Activated naive CD8-positive, alpha-beta T cell treated with anti-CD3 and anti-CD28 coated beads, Interleukin-2, amount 10 ng/mL, durations not matched to agents 7 days and 5 days (primary cell): ENCODE measurements at places on chromosomes 2 and 18. TPM values are rescaled to one million over a fixed set of nuclear protein-coding genes. Genes with fewer than 3 reads are reported as not detected.

- no peaks in the 10 kb centered on the region for H3K27me3 ChIP-seq
- peaks cover 41% of the 10 kb centered on the region for H3K4me1 ChIP-seq
- H3K4me3 ChIP-seq: peak overlapping the region; percentile 94
- H3K27ac ChIP-seq: peak overlapping the region; percentile 93
Measured at GRCh38 chr2:95121093-95121406, 558 bp downstream of the MRPS5 start.

DNA sequence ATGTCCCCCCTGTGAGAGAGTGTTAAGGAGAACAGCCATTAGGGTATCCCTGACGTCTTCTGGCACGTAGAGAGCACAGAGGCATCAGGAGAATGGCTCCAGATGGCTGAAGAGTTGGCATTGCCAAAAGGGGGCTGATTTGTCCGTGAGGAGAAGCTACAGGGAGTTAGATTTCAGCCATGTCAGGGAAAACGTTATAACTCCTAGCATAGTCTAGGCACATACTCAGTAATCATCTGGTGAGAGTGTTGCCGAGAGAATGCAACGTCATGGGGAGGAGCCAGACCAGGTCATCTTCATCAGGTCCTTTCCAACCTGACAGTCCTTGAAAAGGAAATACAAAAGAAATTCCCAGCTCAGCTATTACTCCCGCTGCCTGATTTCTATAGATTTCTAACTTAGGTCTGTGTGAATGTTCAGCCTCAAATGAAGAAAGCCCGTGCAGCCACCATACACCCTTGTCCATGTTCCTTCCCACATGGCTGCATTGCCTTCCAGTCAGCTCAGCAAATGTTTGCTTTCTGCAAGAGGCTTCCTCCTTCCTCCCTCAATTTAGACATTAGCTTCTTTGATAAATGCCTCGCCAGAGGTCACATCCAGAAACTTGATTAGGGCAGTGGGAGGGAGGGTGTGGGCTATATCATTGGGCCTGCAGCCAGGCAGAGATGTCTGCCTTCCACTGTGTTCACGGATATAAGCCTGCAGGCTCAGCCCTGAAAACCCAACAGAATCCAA, 93.0 kb downstream of the STPG4 start:
- H3K27ac ChIP-seq: no peak overlapping the region
- H3K4me1 ChIP-seq: peaks cover 8% of the 10 kb centered on the region
- H3K27me3 ChIP-seq: no peaks in the 10 kb centered on the region
- H3K4me3 ChIP-seq: no peak overlapping the region
- H3K36me3 ChIP-seq: peaks cover 3% of the 10 kb centered on the region

MAP3K19 gene
- total RNA-seq: not detected

- H3K4me3 ChIP-seq: peak overlapping the region; percentile 74
- peaks cover 10% of the 10 kb centered on the region for H3K4me1 ChIP-seq
- peaks cover 19% of the 10 kb centered on the region for H3K27me3 ChIP-seq
- DNase-seq: peak; percentile 47
- H3K27ac ChIP-seq: no peak overlapping the region
Measured at GRCh38 chr18:70464343-70465114, 175.7 kb downstream of the SOCS6 start.

DNA sequence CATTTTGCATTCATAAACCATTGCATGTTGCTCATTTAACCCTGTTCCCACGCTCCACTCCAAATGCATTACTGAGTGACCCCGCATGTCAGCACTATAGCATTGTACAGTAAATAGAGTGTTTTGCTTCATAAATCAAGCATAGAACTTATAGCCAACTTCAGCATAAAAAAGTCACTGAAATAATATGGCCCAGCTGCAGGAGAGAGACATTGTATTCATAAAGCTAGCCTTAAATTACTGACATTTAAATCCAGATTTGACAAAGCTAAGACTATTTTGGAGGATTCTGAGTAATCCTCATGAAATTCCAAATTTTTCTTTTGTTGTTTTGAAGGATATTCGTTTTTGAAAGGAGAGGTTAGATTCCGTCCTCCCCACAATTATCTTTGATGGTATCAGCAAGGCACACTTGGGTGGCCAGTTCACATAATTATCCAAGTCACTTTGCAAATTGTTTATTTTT, 320.9 kb upstream of the TCF4 start:
- no peak for DNase-seq
- H3K4me1 ChIP-seq: no peaks in the 10 kb centered on the region
- no peak overlapping the region for H3K27ac ChIP-seq
- no peaks in the 10 kb centered on the region for H3K36me3 ChIP-seq
- H3K27me3 ChIP-seq: no peaks in the 10 kb centered on the region
- H3K4me3 ChIP-seq: no peak overlapping the region

DNA sequence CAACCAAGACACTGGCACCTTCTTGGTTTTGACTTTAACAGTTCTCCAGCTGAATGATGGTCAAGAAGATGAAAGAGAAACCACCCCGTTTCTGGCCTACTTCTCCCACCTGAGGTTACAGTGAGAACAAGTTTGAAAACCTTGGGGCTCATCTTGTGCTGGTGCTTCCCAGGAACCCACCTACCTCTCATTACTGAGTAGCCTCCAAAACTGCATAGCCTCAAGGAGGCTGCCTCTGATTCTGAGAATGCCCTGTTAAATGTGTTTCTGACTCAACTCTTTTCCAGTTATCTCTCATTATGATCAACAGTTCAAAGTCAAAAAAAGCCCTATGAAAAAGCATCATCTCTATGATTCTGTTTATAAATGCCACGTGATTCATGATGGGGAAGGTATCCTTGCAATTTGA, 121.9 kb downstream of the CACNB4 start:
- no peaks in the 10 kb centered on the region for H3K36me3 ChIP-seq
- H3K4me1 ChIP-seq: peaks cover 4% of the 10 kb centered on the region
- H3K27me3 ChIP-seq: peaks cover 8% of the 10 kb centered on the region
- H3K4me3 ChIP-seq: no peak overlapping the region
- no peak for DNase-seq

CPLX4 gene
- not detected for total RNA-seq

- peaks cover 9% of the 10 kb centered on the region for H3K4me1 ChIP-seq
- no peak overlapping the region for H3K4me3 ChIP-seq
- no peak overlapping the region for H3K27ac ChIP-seq
- H3K36me3 ChIP-seq: no peaks in the 10 kb centered on the region
- peaks cover 3% of the 10 kb centered on the region for H3K27me3 ChIP-seq
Measured at GRCh38 chr2:71547616-71548285, 94.4 kb downstream of the DYSF start.

- DNase-seq: no peak
- H3K27ac ChIP-seq: no peak overlapping the region
Measured at GRCh38 chr2:206814498-206814897, 49.1 kb downstream of the FASTKD2 start.

DNA sequence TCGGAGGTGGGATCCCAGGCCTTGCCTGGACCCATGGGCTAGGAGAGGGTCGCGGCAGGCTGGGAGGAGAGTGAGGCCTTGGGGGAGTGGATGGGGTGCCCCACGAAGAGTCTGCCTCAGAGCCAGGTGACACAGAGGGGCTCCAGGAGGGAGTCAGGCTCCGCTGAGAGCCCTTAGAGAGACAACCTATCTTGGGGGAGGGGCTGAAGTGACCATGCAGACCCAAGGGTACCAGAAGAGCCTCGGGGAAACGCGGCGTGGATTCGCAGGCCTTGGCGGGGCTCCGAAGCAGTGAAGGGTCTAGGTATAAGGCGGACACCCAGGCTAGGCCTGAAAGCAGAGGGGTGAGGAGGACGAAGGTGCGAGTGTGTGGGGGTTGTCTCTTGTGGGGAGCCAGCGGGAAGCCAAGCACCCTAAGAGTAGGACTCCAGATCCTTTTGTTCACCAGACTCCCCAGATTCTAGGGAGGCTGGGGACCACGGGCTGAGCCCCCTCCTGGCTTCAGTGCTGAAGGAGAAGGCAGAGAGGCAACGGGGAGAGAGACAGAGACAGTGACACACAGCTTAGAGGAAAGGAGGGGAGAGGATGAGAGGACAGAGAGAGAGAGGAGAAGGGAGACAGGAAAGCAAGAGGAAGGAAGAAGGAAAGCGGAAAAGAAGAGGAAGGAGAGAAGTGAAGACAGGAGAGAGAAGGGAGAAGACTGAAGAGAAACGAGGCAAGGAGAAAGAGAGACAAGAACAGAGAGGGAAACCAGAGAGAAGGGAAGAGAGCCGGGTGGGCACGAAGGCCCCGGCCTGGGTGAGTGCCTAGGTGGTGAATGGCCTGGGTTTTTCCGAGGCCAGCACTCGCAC, 1.1 kb upstream of the HOXD11 start:
- no peak for DNase-seq
- H3K27ac ChIP-seq: peak overlapping the region; percentile 77
- H3K4me1 ChIP-seq: peaks cover 9% of the 10 kb centered on the region
- H3K36me3 ChIP-seq: peaks cover 2% of the 10 kb centered on the region

DNA sequence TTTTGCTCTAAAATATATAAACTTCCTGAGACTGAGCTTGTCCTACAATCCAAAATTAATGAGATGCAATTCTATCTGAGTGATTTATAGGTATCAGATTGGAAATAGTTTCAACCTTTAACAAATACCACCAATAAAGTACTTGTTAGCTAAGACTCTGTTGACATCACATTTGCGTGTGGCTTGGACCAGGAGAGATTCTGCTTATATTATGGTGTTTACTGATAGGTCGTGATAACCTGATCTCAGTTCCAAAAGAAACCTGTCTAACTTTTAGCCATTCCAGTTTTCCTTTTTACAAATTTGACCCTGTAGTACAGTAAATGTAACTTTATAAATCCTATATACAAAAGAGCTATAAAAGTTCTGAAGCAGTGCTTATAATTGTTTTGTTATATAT, 78.4 kb upstream of the ABCA12 start:
- H3K27me3 ChIP-seq: peaks cover 2% of the 10 kb centered on the region
- no peak for DNase-seq
- H3K4me1 ChIP-seq: no peaks in the 10 kb centered on the region
- no peaks in the 10 kb centered on the region for H3K36me3 ChIP-seq
- no peak overlapping the region for H3K4me3 ChIP-seq
- H3K27ac ChIP-seq: no peak overlapping the region

FOXI3 gene
- total RNA-seq: not detected

GRCh38 chr2:121666042-121666441, 16.8 kb upstream of the CLASP1 start:
- DNase-seq: no peak
- no peak overlapping the region for H3K27ac ChIP-seq
- H3K4me3 ChIP-seq: no peak overlapping the region
- H3K36me3 ChIP-seq: peaks cover 25% of the 10 kb centered on the region
- no peaks in the 10 kb centered on the region for H3K4me1 ChIP-seq

DNA sequence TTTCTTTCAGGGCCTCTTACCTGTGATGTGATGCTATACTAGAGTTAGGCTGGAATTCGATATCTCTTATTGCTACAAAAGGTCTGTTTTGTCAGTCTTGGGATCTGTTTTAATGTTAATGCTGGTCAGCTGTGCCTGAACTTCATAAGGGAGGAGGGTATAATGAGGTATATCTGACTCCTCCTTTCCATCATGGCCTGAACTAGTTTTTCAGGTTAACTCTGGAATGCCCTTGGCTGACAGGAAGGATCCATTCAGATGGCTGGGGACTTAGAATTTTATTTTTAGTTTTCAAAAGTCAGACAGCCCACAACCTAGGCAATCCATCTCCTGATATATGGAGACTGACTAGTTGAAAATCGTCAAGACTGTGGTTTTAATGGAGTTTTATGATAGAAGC, 35.9 kb upstream of the TBC1D8 start:
- H3K27ac ChIP-seq: no peak overlapping the region
- no peak for DNase-seq
- no peaks in the 10 kb centered on the region for H3K4me1 ChIP-seq
- H3K27me3 ChIP-seq: no peaks in the 10 kb centered on the region
- no peaks in the 10 kb centered on the region for H3K36me3 ChIP-seq

DNA sequence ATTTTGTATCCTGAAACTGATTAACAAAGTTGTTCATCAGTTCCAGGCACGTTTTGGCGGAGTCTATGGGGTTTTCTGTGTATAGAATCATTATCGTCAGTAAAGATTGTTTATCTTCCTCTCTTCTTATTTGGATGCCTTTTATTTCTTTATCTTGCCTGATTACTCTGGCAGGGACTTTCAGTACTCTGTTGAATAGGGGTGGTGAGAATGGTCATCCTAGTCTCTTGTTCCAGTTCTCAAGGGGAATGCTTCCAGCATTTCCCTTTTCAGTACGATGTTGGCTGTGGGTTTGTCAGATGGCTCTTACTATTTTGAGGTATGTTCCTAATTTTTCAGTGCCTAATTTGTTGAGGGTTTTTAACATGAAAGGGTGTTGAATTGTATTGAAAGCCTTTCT, 14.0 kb upstream of the SPDYA start:
- H3K4me1 ChIP-seq: peaks cover 11% of the 10 kb centered on the region
- H3K36me3 ChIP-seq: peaks cover 61% of the 10 kb centered on the region
- H3K27ac ChIP-seq: no peak overlapping the region
- H3K27me3 ChIP-seq: no peaks in the 10 kb centered on the region
- DNase-seq: no peak

TMEM37 gene
- not detected for total RNA-seq

WDCP gene
- total RNA-seq: 19.4 TPM

ZSWIM2 gene
- not detected for total RNA-seq

- no peak for DNase-seq
- peaks cover 7% of the 10 kb centered on the region for H3K4me1 ChIP-seq
- H3K4me3 ChIP-seq: no peak overlapping the region
- H3K36me3 ChIP-seq: no peaks in the 10 kb centered on the region
- H3K27me3 ChIP-seq: peaks cover 2% of the 10 kb centered on the region
Measured at GRCh38 chr18:58316396-58317342, 272.6 kb downstream of the NEDD4L start.

- peak overlapping the region; percentile 37 for H3K4me3 ChIP-seq
- H3K27ac ChIP-seq: peak overlapping the region; percentile 99
- H3K27me3 ChIP-seq: no peaks in the 10 kb centered on the region
- H3K4me1 ChIP-seq: peaks cover 23% of the 10 kb centered on the region
- H3K36me3 ChIP-seq: peaks cover 16% of the 10 kb centered on the region
Measured at GRCh38 chr2:25286723-25287483, 54.8 kb downstream of the DNMT3A start.

DNA sequence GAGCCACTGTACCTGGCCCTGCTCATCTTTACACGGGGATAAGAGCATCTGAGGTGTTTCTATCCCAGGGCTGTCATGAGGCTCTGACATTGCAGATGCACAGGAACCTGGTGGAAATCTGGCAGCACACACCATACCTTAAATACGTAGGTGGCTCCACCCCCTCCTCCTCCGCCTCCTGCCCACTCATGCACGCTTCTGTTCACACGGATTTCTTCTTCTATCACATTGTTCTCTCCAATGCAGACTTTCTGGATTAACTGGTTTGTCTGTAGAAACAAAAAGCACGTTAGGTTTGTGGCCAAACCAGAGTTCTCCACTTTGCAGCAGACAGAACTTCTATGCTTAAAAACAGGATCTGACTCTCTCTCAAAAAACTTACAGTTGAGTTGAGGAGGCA, 118.2 kb downstream of the CLIP4 start:
- H3K27me3 ChIP-seq: peaks cover 2% of the 10 kb centered on the region
- no peak overlapping the region for H3K4me3 ChIP-seq
- no peak overlapping the region for H3K27ac ChIP-seq

DNA sequence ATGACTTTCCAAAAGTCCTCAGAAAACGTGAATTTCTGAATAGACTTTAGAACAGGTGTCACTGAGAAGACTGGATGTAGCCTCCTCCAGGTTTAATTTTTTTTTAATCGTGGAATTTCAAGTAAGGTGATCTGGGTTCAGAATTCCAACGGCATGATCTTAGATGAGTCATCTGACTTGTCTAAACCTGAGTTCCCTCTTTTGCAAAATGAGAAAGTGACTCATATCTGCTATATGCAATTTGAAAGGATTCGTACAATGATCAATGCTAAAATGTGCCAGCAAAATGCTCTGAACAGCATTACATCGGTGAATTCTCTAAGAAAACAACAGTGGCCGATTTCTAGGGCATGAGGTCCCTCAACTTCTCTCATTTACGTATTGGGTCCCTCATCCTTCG, 69.1 kb upstream of the ZNF516 start:
- DNase-seq: no peak
- H3K4me3 ChIP-seq: no peak overlapping the region
- H3K36me3 ChIP-seq: no peaks in the 10 kb centered on the region
